Stimulated activated memory B cell treated with anti-CD40 and anti-IgM and Interleukin-4, amounts not matched to agents 10 μg/mL and 1 μg/mL and 100 μg/mL, for 72 hours (primary cell): ENCODE measurements at places on chromosomes 1 and 21.

GRCh38 chr1:217109928-217110327 lies 386.7 kb upstream of the ESRRG start:
- ATAC-seq: no peak

DNA sequence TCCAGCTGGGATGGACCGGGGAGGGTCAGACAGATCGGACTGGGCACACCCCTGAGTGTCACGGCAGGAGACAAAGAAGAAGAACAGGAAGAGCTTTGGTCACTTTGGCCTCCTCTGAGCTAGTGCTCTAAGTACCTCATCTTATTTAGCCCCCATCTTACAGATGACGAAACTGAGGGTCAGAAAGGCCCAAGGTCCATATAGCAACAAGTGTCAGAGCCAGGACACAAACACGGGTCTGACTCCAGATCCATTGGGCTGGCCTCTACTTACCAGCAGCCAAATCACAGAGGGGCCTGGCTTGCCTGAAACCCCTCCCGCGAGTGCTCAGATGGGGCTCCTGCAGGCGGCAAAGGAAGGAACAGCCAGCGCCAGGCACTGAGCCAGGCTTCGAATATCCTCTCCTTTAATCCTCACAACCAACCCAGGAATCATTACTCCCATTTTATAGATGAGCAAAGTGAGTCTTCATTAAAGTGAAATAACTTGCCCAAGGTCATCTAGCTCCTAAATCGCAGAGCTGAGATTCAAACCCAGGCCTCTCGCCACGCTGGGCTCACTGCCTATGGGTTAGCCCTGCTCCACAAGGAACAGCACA lies 25.7 kb upstream of the SELENON start:
- no peak for ATAC-seq

GRCh38 chr1:192839162-192840066 lies 30.6 kb downstream of the RGS2 start:
- no peak for ATAC-seq

GRCh38 chr1:86848654-86849053 lies 65.3 kb downstream of the SELENOF start:
- no peak for ATAC-seq

- ATAC-seq: no peak
These were observed 85.3 kb upstream of the WDR26 start for GRCh38 chr1:224519874-224520273.

DNA sequence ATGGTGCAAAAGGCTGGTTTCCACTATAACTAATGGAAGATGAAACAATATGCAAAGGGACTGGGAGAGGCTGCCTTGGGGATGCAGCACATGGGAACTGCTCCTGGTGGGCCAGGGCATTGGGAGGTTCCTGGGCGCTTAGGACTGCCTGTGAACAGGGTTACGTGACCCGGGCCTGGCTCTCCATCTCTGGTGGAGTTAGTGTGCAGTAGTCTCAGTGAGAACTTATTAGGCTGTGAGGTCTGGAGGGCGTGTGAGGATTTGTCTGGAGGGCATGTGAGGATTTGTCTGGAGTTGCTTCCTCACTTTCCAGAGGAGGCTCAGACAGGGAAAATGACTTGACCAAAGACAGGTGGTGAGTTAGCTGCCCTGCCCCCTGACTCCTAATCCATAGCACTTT lies 1.5 kb upstream of the ETV3L start:
- no peak for ATAC-seq

- no peak for ATAC-seq
These were observed 36.3 kb downstream of the ERICH3 start for GRCh38 chr1:74637296-74637695.

- ATAC-seq: peak; percentile 85
These were observed 15.2 kb downstream of the POGZ start for GRCh38 chr1:151443846-151444782.

GRCh38 chr1:245615001-245615400 lies 460.2 kb downstream of the KIF26B start:
- ATAC-seq: no peak

GRCh38 chr1:229629261-229629660 lies 3.2 kb downstream of the URB2 start:
- no peak for ATAC-seq

DNA sequence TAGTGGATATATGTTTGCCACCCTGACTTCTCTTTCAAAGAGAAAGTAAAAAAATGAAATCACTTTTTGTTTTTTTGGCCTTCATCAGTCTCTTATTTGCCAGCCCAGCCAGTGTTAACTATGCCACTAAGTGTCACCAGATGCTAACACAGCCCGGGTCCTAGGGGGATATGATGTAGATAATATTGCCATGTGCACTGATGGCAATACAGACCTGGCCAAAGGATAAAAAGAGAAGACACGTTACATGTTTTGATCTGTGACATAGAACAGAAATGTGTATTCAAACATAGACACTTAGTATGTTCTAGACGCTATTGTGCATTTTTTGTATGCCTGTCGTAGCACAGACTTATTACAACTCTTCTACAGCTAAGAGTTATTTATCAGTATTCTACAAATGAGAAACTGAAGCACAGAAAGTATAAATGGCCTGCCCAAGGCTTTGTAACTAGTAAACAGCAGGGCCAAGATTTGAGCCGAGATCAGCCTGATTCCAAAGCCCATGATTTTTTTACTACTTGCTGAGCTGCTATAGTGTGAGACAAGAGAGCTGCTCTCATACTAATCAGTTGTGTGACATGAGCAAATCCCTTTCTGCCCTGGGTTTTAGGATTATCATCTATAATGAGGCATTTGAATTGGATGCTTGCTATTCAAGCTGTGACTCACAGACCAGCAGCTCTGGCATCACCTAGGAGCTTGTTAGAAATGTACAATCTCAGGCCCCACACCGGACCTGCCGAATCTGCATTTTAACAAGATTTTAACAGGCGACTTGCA lies 6.3 kb downstream of the LRRC53 start:
- no peak for ATAC-seq

GRCh38 chr1:172845371-172845770 lies 186.5 kb downstream of the FASLG start:
- ATAC-seq: peak; percentile 90

GRCh38 chr1:201149400-201149799 lies 4.9 kb downstream of the TMEM9 start:
- no peak for ATAC-seq

- no peak for ATAC-seq
These were observed 12.9 kb upstream of the KCNE1 start for GRCh38 chr21:34524646-34525601.

DNA sequence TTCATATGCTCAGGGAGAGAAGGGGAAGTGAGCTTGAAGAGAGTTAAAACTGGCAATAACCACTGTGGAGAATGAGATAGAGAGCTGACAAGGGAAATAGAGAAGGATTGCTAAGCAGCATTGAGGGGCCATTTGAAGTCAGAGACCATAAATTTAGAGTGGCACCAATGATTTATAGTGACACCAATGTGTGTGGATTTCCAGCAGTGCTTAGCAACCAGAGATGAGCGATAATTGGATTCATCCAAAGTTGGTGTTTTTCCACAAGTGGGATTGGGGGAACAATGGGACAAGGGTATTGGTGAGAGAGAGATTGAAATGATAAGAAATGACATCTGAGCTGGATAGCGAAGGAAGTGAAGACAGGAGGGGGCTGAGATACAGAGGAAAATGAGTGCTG lies 114.1 kb downstream of the C1orf94 start:
- no peak for ATAC-seq

- no peak for ATAC-seq
These were observed 533 bp upstream of the PLA2G2E start for GRCh38 chr1:19923953-19924346.

GRCh38 chr1:192516776-192517297 lies 58.7 kb upstream of the RGS1 start:
- peak; percentile 100 for ATAC-seq

- ATAC-seq: no peak
These were observed 71.3 kb downstream of the RPE65 start for GRCh38 chr1:68378296-68379084.

GRCh38 chr1:154263465-154264332 lies 8.7 kb upstream of the HAX1 start:
- no peak for ATAC-seq

DNA sequence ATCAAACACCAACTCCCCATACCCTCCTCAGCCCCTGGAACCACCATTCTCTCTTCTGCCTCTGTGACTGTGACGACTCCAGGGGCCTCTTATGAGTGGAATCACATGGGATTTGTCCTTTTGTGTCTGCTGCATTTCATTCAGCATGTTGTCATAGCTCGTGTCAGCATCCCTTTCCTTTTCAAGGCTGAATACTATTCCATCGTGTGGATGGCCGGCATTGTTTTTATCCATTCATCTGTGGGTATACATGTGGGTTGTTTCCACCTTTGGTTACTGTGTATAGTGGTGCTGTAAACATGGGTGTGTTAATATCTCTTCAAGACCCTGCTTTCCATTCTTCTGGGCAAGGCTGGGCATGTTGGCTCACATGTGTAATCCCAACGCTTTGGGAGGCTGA lies 17.1 kb upstream of the OBSCN start:
- no peak for ATAC-seq

- ATAC-seq: no peak
These were observed 8.6 kb downstream of the NR5A2 start for GRCh38 chr1:200035956-200036618.
